ENCODE measurements at places on chromosomes 4 and X.
A peak's percentile ranks its signal among the peaks of the same experiment; 100 is the strongest.

GRCh38 chr4:187478292-187479140, 517.1 kb upstream of the ZFP42 start:
- no peak for DNase-seq

DNA sequence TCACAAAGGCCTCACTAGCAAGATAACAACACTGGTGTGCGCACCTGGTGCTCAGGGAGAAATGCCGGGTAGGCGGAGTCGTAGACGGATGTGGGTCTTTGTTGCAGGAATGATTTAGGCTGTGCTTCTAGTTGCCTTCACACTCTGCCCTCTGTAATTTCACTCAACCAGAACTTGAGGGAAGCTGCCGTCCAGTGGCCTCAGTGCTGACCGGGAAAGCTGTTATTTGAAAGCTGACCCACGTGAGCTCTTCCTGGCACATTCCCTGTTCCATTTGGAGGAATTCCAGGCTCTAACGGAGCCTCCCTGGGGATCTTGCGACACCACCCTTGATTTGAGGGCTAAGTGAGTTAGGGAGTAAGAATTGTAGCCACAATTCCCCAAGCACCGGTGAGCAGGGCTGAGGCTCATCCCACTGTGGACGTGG, 15.9 kb downstream of the SH3TC1 start:
- DNase-seq: no peak

- DNase-seq: no peak
These were observed 42.4 kb downstream of the MEPE start for GRCh38 chr4:87875191-87875590.

- no peak for DNase-seq
These were observed 35.2 kb upstream of the PHEX start for GRCh38 chrX:21996872-21997455.

GRCh38 chr4:169620880-169621248, 486 bp downstream of the CLCN3 start:
- peak; percentile 33 for DNase-seq

DNA sequence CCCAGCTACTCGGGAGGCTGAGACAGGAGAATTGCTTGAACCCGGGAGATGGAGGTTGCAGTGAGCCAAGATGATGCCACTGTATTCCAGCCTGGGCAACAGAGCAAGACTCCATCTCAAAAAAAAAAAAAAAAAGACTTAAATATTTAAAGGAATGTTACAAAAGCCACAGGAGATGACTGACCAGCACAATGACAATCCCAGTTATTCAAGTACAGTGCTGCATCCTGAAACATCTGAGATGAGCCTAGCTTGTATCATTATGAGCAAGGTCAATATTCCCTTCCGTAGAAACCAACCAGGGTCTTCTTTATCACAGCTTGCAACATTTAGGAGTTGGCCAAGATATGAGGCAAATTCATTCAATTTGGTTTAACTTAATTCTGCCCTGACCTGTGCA, 38.6 kb downstream of the LNX1 start:
- DNase-seq: no peak

DNA sequence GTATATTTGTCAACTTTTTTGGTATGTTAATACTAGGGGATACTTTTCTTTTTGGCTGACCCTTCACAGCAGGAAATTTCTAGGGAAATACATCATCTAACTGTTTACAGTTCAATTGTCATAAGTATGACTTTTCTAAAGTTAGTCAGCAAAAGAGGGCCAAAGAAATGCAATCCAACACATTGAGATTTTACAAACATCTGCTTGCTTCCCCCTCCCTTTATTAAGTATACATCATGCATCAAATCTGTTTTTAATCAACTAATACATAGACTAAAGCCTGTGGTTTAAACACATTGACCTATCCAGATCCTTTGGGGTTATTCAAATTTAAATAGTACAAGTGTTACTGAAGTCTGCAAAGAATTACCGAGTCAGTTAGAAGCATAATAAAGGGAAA, 93.9 kb downstream of the MID1 start:
- no peak for DNase-seq

DNA sequence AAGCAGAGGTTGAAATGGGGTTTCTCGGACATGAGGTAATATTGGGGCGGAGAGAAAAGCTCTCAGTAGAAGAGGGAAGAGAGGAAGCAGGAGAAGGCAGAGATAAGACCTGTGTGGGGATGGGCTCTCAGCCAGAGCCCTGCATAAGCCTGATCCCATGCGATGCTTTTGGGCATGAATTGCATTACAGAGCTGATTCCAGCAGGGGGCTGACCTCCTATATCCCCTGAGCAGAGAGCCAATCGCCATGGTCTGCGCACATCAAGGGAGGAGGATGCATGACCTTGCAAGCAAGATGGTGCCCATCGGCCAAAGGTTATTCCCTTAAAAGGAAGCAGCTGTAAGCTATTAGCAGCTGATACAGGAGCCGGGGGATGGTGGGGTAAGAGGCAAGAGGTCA, 7.6 kb downstream of the ANOS1 start:
- no peak for DNase-seq

GRCh38 chr4:125572601-125573000, 257.8 kb downstream of the FAT4 start:
- no peak for DNase-seq

DNA sequence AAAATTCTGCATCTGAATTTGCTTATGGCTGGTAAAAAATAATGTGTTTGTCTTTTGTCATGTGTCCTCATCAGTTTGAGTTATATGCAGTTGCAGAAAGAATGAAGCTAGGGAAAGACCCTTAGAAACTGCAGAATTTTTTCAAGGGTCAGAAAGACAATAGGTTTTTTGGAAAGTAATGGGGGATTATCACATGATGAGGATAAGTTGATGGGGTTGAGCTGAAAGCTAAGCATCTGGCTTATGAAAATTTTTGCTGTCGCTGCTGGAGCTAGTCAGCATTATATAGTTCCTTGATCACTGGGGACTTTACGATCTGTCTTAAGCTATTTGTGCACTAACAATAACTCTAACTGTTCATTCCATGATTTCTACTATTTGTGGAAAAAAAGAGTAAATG, 331.7 kb downstream of the PPARGC1A start:
- DNase-seq: no peak

GRCh38 chr4:3872834-3873313, 106.7 kb downstream of the ADRA2C start:
- no peak for DNase-seq

All from Caki2 (cell line).